Cardiac fibroblast (primary cell): ENCODE measurements at places on chromosomes 16 and 17.

DNA sequence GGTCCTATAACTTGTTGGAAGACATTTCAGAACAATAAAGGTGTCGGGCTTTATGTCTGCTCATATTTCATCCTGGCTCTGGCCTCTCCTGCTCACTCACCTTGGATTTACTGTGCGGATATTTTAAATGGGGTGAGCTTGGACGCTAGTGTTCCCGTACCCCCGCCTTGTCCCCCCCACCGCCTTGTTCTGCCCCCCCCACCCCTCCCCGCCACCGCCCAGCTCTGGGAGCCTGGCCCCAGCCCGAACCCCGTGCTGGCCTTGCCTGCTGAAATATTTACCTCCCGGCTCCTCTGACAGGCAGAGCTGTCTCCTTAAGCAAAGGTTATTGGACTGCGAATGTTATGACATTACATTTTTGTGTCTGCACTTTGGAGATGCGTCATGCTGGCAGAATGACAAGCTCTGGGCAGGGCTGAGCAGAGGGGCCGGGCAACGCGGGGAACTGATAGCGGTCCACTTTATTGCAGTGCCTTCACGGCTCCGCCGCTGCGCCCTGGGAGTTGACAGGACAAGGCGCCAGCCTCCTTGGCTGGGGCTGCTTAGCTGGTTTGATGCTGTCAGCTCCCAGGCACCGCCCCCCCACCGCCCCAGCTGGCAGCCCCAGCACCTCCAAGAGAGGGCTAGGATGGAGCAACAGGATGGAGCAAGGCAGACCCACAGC, 222.5 kb upstream of the GSE1 start:
- DNase-seq: peak; percentile 87

- DNase-seq: peak; percentile 29
Observed at GRCh38 chr16:73048292-73049080, 558 bp upstream of the ZFHX3 start.

GRCh38 chr17:72631949-72632684, 460.4 kb downstream of the SLC39A11 start:
- DNase-seq: no peak

DNA sequence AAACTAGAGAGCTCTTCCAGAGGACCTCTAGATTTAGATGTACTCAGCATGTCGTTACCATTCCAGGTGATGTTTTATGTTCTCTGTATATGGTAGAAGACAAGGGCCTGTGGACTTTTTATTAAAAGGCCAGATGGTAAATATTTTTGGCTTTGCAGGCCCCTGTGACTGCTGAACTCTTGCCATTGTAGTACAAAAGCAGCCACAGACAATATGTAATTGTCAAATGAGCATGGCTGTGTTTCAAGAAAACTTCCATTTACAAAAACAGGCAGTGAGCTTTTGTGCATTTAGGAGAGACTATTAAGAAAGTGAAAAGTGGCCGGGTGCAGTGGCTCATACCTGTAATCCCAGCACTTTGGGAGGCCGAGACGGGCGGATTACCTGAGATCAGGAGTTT, 4.6 kb downstream of the NIP7 start:
- DNase-seq: no peak

- DNase-seq: no peak
Observed at GRCh38 chr17:37699285-37699973, 45.4 kb downstream of the HNF1B start.
